AG20443 (cell line): ENCODE measurements at places on chromosomes 16 and 17.

DNA sequence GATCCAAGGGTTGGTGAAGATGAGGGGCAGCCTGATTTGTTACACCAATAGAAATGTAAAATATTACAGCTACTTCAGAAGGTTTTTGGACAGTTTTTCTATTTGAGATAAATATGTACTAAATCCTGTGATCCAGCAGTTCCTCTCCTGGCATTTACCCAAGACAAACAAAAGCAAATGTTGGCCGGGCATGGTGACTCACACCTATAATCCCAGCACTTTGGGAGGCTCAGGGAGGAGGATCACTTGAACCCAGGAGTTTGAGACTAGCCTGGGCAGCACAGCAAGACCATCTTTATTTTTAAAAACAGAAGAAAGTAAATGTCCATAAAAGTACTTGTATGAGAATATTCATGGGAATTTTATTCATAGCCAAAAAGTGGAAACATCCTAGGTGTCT is 64.8 kb upstream of the MRC2 start:
- no peak for DNase-seq

GRCh38 chr16:84973776-84974523 is 37.4 kb downstream of the ZDHHC7 start:
- DNase-seq, result no peak

GRCh38 chr16:22189473-22190080 is 16.5 kb upstream of the EEF2K start:
- DNase-seq, result peak; percentile 12

DNA sequence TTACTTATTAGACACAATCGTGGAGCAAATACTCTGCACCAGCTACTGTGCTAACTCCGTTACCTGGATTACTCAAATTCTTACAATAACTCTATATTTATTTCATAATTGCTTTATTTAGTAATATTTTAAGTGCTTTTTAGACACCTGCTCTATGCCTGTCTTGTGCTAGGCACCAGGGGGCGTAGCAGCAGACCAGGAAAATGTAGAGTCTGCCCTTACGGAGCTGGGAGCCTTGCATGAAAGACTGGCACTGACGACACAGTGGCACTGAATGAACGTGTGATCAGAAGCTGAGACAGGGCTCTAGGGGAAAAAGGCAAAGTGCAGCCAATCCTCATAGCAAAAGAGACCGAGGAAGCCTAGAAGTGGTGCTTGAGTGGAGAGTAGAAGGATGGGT is 486.5 kb downstream of the CDH13 start:
- peak; percentile 47 for DNase-seq

DNA sequence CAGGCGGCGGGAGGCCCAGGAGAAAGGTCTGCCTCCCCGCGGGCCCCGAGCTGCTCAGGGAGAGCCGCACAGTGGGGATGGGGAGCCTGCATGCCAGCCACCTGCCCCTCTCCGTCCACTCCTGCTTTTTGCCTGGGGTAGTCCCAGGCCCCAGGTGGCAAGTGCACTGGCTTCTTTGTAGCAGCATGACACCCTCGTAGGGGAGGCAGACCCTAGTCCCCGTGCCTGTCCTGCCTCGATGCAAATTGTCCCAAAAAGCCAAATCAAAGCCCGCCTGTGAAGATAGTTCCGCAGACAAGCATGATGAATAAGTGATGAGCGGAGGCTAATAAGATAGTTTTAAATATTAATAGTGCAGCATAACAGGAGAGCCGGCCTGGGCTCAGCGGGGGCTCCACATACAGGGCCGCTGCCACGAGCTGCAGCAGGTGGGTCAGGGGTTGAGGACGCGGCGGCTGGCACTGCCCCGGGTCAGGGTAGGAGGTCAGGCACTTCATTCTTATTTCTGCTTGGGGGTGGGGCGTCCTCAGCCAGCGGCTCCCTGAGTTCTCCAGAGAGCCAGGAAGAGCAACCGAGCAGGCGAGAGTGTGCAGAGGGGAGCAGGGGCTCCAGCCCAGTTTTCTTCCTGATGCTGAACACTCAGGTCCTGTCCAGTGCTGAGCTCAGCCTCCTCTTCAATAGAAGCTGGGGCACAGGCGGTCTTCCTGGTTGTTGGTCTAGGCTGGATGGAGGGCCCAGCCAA is 26.8 kb downstream of the GINS2 start:
- no peak for DNase-seq

GRCh38 chr17:82332669-82333278 is 792 bp downstream of the SECTM1 start:
- peak; percentile 66 for DNase-seq

GRCh38 chr17:36929851-36930582 is 7.3 kb upstream of the LHX1 start:
- no peak for DNase-seq
